Stimulated activated CD4-positive, alpha-beta T cell treated with anti-CD3 and anti-CD28 coated beads, Interleukin-2, amount 100 ng/mL, for 48 hours (primary cell): ENCODE measurements at places on chromosomes 5 and 9.

DNA sequence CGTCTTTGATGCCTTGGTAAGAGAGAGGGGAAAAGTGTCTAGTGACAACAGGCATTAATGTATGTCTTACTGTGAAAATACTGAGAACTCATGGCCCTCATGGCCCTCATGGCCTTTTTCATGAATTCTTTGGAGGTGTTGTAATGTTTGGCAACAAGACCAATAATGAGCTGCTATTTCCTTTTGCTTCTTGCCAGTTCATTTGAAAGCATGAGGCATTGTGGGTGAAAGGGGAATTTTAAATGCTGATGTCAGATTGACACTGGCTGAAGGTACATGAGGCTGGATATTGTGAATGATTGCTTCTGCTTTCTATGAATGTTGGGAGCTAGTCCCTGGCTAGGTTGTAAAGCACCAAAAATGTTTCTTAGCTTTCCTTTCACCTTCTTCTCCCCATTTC is 79.2 kb downstream of the DOCK2 start:
- DNase-seq = no peak

- no peak for DNase-seq
Observed at GRCh38 chr5:135392256-135392655, 6.8 kb downstream of the MACROH2A1 start.

GRCh38 chr9:127847178-127847510 is 7.3 kb downstream of the ENG start:
- no peak for DNase-seq

GRCh38 chr5:138461343-138462125 is 3.7 kb upstream of the EGR1 start:
- DNase-seq = no peak

DNA sequence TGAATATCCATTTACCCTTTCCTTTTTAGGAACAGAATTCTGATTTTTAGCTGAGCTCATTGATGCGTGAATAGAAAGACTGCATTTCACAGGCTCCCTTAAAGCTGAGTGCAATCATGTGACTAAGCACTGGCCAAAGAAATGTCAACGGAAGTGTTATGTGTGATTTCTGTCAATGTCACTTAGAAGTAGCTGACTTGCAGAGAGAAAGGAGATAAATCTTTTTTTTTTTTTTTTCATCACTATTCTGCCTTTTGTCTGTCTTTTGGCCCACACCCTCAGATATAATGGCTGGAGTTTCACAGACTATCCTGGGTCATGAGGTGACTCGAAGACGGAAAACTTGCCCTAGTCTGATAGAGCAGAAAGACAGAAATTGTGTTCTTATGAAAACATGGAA is 39.3 kb upstream of the SLC27A6 start:
- no peak for DNase-seq

DNA sequence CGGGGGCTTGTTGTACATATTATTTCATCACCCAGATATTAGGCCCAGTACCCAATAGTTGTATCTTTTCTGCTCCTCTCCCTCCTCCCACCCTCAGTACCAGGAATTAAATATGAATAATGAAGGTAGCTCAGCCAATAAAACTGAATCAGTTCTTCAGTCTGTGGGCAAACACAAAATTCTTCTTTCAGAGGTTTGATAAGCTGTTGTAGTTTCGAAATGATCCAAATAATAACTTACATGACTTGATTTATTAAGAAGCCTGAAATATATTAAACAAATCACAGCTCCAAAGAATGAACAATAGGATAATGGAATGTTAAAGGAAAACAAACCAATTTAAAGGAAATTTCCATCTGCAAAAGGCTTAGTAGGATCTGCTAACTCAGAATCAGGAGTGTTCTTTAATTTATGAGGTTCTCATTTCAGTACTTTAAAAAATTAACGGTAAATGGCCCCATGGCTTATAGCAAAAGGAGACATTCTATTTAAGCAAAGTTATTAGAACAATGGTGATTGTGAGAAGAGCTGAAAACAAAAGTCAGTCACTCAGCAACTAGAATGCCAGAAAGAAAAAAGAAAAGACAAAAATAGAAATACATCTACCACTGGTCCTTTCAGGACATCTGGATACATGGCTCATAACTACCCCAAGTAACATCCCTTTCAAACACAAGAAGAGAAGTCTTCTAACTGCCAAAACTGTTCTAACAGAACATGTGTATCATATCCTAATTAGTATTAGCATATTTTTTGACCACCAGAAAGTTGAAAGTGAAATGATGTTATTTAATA is 62.4 kb downstream of the NR3C1 start:
- no peak for DNase-seq

DNA sequence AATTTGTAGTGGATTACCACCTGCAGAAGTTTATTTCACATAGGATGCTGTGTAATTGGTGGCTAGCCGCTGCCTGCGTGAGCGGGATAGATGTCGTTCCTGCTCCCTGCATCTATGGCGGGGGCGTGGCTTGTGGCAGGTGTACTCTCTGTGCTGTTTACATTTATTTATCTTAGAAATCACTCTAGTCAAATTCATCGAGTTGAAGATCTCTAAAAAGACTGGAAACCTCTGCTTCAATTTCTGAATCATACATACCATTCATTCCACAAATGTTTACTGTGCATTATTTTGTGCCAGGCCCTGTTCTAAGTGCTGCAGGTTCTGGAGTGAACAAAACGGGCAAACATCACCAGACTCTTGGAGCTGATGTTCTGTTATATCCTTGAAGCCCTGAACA is 11.9 kb downstream of the ROPN1L start:
- DNase-seq = no peak

DNA sequence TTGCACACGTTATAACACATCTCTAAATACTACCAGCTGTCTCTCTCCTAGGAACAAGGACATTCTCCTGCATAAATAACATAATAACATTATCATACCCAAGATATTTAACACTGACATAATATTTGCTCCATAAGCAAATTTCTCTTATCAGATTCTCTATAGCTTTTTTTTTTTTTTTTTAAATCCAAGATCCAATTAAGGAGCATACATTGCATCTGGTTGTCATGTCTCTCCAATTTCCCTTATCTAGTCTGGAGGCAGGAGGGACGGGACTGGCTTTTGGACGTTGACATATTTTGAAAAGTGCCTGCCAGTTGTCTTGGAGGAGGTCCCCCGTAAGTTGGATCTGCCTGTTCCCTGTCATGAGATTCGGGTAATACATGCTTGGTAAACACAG is 76.6 kb downstream of the RAPGEF1 start:
- no peak for DNase-seq

GRCh38 chr5:66515209-66515608 is 81.0 kb upstream of the MAST4 start:
- no peak for DNase-seq

DNA sequence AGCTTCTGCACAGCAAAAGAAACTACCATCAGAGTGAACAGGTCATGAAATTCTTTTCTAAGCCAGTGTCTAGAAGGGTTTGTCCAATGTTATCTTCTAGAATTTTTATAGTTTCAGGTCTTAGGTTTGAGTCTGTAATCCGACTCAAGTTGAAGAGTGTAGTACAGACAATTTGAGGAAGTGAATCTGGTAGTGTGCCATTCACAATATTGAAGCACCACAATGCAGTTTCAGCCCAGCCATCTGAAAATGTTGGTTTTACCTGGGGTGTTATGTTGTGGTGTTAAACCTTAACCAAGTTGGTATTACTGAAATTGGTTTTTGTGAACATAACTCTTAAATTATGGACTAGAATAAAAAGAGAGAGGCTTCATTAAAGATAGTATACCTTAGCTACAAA is 77.2 kb downstream of the ADAMTS16 start:
- no peak for DNase-seq

GRCh38 chr5:56607551-56607950 is 207.8 kb upstream of the MAP3K1 start:
- no peak for DNase-seq

GRCh38 chr9:111516061-111516465 is 8.9 kb upstream of the ZNF483 start:
- DNase-seq = no peak

- DNase-seq = no peak
Observed at GRCh38 chr9:22356985-22357384, 89.6 kb upstream of the DMRTA1 start.
